Dorsolateral prefrontal cortex (tissue), 122 donors: ENCODE measurements at places on chromosomes 12 and 14.

GRCh38 chr12:97203408-97203807 lies 259.2 kb upstream of the RMST start:
- no peak for DNase-seq

- DNase-seq, result no peak
Observed at GRCh38 chr14:75164809-75165208, 11.6 kb downstream of the TMED10 start.

DNA sequence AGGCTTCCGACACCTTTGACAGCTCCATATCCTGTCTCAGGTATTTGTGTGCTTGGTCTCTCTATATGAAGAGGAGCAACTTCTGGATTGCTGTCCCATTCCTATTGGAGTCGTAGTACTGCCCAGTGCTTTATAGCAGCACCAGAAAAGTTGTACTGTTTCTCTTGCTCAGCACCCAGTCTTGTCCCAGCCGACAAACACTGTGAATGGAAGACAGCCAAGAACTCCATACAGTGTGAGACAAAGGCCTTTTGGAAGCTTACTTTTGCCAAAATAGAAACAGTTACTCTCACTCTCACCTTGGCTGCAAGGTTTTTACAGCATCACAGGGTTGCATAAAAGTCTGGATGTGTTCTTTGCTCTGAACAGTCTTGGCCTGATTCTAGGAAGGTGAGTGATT lies 105.3 kb downstream of the TGFB3 start:
- DNase-seq, result no peak

- no peak for DNase-seq
Observed at GRCh38 chr14:76867516-76868453, 41.6 kb downstream of the LRRC74A start.
